CD4-positive, alpha-beta T cell treated with Interleukin-15 for 4 hours (primary cell): ENCODE measurements at places on chromosomes 7 and 10.

DNA sequence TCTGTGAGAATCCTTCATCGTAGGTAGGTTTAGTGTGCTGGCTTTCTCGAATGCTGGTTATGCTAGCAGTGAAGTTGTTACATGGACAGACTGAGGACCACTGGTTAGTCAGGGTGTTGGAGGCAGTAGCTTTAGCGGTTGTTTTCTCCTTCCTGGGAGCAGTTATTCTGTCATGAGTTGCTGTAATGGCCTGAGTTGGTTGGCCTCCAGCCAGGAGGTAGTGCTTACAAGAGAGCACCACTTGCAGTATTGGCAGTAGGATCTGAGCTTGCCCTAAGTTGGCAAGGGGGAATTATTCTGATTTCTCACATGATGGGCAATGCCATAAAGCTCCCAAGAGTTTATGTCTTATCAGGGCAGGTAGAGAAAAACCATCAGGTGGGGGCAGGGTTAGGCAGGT, 58.0 kb downstream of the IPMK start:
- no peak for DNase-seq

DNA sequence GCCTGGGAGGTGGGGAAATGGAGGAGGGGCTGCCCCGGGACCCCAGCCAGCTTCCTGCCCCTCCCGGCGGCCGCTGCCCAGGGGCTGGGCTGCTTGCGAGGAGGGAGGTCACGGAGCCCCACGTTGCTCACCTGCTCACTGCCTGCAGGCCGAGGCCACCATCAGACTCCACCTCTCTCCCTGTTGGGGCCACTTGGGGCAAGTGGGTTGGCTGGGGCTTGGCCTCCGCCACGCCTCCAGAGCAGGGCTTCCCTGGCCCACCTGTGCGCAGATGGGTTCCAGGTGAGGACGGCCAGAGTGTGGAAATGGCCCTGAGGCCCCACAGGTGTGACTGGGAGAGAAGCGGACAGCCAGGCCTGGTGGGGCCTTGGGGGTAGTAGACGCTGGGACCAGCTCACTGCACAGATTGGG, 82.8 kb upstream of the DIP2C start:
- DNase-seq: no peak

DNA sequence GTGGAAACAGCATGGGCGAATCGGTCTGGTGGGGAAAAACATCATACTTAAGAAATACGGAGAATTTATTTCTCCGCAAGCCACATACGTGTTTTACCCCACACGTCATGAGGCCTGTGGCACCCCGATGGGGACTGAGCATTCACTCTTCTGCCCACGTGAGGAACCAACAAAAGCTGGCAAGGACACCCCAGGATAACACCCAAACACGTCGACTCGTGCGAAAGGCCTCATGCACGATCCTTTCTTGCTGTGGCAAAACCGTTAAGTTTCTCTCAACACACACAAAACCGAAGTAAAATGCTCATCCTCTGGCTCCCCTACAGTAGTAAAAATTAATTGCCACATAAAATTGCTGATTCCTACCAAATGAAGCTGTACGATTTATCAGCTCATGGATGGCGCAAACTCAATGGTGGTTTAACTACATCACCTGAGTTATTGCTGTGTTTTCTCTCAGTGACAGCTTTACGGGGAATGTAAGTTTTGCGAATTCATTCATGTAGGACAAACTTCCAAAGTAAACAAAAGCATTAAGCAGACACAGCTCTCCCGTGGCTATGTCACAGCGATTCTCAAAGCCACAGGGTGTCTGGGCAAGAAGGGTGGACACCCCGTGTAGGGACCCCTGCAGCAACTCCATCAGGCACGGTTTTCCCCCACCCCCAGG, 97.0 kb downstream of the CTBP2 start:
- no peak for DNase-seq

GRCh38 chr7:50147951-50148808, 55.1 kb upstream of the ZPBP start:
- DNase-seq: peak; percentile 54
